DMS79 treated with DMSO at 0.1 percent for 48 hours (cell line): ENCODE measurements at places on chromosomes 3 and 15.

- DNase-seq = no peak
Measured at GRCh38 chr3:94272016-94272415, 209.2 kb downstream of the NSUN3 start.

GRCh38 chr15:70596354-70597055 lies 166.9 kb downstream of the UACA start:
- no peak for DNase-seq

GRCh38 chr15:85479071-85479647 lies 98.8 kb downstream of the AKAP13 start:
- DNase-seq = peak; percentile 24

- DNase-seq = no peak
Measured at GRCh38 chr15:35092846-35093245, 7.8 kb upstream of the NANOGP8 start.

DNA sequence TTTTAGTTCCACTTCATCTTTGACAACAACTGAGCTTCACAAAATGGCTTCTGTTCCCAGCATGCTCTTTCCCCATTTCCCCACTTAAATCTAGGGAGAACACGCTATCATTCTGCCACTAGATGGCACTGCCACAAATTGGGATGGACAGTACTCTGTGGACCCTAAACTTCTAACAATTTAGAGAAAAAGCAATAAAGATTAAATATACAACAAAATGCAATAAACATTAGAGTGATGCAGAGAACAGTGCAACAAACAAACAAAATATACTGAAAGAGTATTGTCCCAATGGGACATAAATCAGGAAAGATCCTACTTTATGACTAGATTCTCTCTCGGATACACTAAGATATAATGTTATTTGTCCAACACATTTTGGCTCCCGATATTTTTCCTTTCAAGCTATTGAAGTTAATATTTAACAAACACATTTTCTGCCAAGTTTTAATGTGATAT lies 169.7 kb upstream of the TMCO5A start:
- no peak for DNase-seq

- no peak for DNase-seq
Measured at GRCh38 chr15:71079208-71080044, 35.8 kb upstream of the THSD4 start.

DNA sequence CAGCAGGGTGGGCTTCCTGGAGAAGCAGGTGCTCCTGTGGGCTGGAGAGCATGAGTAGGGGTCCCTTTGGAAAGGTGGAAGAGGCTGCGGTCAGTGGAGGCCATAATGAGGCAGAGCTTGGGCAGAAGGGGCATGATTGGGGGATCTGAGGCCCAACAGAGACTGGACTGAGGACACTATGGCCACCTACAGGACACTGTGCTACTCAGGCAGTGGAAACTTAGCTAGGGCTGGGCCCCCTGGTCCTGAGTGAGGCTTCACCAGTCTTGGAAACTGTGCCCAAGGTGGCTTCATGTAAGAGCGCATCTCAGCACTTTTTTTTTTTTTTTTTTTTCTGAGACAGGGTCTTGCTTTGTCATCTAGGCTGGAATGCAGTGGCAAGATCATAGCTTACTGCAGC lies 6.3 kb upstream of the COMMD4 start:
- DNase-seq = no peak

DNA sequence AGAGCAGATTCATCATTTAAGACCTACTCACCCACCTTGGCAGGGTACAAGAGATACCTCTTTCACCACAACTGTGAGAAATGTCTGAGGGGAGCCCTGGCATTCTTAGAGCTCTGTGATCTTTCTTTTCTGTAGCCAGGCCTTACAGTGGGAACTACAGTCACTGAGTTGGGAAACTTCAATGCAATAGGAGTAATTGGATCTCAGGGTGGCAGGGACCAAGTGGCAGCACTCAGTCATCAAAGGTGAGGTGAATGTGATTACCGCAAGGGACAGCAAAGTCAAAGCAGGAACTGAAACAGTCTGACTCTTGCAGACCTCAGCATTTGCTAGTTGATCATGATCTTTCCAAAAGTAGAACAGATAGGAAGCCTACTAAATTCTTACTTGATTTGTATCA lies 7.2 kb upstream of the MCF2L2 start:
- no peak for DNase-seq

- no peak for DNase-seq
Measured at GRCh38 chr3:107958146-107958545, 132.7 kb downstream of the CD47 start.

GRCh38 chr3:187296911-187297310 lies 5.4 kb upstream of the MASP1 start:
- DNase-seq = no peak

GRCh38 chr3:37986479-37987314 lies 3.9 kb upstream of the VILL start:
- peak; percentile 10 for DNase-seq

GRCh38 chr15:87369269-87369668 lies 887.3 kb downstream of the NTRK3 start:
- no peak for DNase-seq

DNA sequence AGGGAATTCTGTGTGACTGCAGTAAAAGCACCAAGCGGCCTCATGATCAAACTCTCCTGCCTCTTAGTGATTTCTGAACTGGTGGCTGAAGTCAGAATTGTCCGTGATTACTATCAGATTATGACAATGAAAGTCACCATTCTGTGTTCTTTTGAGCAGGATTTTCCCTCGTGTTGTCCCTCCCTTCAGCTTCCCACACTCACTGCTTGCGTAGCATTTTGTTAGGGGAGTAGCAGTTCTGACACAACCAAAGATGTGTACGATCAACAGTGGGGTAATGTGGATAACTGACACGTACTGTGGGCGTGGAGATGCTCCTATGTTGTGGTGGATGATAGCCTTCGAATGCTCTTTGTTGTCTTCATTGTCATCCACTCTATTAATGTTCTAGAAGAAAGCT lies 67.8 kb upstream of the ICE2 start:
- DNase-seq = no peak

- DNase-seq = no peak
Measured at GRCh38 chr3:8761866-8762265, 7.5 kb downstream of the OXTR start.

GRCh38 chr3:69665026-69665737 lies 74.1 kb upstream of the MITF start:
- DNase-seq = no peak

DNA sequence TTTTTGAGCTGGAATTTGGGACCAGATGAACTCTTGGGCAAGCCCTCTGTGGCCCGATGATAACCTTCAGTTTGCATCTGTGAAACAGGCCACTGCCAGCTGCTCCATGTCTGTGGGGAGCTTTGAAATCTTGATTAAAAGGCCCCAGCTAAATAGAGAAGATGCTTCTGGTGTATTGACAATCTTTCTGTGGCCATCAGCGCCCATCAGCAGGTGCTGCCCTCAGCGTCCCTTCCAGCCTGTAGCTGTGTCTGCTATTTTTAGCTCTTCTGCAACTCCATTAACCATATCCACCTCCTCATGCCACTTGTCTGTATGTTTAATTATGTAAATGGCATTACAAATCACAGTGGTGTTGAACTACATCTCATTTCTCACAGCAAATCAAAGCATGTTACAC lies 54.0 kb downstream of the CHCHD6 start:
- DNase-seq = no peak

- no peak for DNase-seq
Measured at GRCh38 chr3:31952205-31952604, 28.9 kb downstream of the OSBPL10 start.

GRCh38 chr3:167798443-167798842 lies 62.9 kb downstream of the SERPINI1 start:
- no peak for DNase-seq

- DNase-seq = no peak
Measured at GRCh38 chr3:195085356-195086130, 185.4 kb downstream of the XXYLT1 start.

- no peak for DNase-seq
Measured at GRCh38 chr3:127692501-127693335, 20.0 kb downstream of the ABTB1 start.

GRCh38 chr3:155138677-155139076 lies 58.6 kb downstream of the MME start:
- no peak for DNase-seq

DNA sequence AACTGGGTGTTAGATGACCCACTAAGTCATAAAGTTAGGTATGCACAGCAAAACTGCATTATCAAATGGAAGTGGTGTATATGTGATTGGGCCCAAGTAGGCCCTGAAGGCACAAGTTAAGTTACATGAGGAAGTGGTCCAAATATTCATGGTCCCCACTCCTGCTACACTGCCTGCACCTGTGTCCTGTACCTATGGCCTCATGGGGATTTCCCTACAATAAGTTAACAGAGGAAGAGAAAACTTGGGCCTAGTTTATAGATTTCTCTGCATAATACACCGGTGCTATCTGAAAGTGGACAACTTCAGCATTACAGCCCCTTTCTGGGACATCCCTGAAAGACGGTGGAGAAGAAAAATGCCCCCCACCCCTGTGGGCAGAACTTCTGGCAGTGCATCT lies 41.5 kb downstream of the STRIT1 start:
- no peak for DNase-seq

GRCh38 chr3:39469945-39470344 lies 2.5 kb downstream of the MOBP start:
- DNase-seq = no peak
